ENCODE measurements at places on chromosomes 13 and 19.

DNA sequence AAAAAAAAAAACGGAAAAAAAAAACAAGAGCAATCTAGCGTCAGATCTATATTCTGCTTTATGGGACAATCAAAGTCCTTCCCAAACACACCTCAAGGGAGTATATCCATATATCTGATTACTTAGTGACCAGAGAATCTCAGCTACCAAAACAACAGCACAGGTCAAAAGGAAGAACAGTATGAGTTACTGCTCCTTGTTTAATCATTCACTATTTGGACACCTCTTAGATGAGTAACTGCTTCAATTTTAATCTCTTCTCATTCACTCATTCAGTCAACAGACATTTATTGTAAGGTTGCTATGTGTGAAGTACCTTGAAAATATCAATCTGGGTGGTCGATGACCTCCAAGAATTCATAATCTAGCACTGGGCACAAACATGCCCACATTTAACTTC is 193.2 kb downstream of the IRS2 start:
- DNase-seq = no peak
- H3K36me3 ChIP-seq = no peaks in the 10 kb centered on the region
- H3K4me3 ChIP-seq = no peak overlapping the region
- H3K27me3 ChIP-seq = no peaks in the 10 kb centered on the region
- H3K27ac ChIP-seq = no peak overlapping the region

GRCh38 chr13:101127741-101128353 is 288.5 kb downstream of the NALCN start:
- no peaks in the 10 kb centered on the region for H3K36me3 ChIP-seq
- H3K4me1 ChIP-seq = no peaks in the 10 kb centered on the region
- no peak overlapping the region for H3K27ac ChIP-seq
- no peaks in the 10 kb centered on the region for H3K27me3 ChIP-seq
- DNase-seq = no peak

DNA sequence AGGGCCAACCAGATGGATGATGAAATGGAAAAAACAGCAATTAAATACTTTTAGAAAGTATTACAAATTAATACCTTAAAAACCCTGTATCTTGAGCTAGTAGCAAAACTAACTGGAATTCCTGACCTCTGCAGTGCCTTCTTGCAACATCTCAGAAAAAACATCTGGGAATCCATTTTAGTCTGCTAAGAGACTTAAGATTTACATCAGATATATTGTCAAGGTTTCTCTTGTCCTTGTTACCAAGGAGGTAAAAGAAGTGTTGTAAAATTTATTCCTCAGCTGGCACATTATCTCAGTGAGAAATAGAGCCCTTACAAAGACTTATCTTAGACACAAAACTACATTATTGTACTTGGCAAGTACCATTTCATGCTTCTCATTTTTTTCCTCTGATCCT is 18.5 kb downstream of the KCNRG start:
- no peaks in the 10 kb centered on the region for H3K36me3 ChIP-seq
- H3K27me3 ChIP-seq = no peaks in the 10 kb centered on the region
- no peak overlapping the region for H3K4me3 ChIP-seq
- no peak for DNase-seq

- no peaks in the 10 kb centered on the region for H3K27me3 ChIP-seq
- no peak overlapping the region for H3K27ac ChIP-seq
- DNase-seq = no peak
- no peak overlapping the region for H3K4me3 ChIP-seq
These were observed 76.9 kb downstream of the ITGBL1 start for GRCh38 chr13:101529422-101529821.

DNA sequence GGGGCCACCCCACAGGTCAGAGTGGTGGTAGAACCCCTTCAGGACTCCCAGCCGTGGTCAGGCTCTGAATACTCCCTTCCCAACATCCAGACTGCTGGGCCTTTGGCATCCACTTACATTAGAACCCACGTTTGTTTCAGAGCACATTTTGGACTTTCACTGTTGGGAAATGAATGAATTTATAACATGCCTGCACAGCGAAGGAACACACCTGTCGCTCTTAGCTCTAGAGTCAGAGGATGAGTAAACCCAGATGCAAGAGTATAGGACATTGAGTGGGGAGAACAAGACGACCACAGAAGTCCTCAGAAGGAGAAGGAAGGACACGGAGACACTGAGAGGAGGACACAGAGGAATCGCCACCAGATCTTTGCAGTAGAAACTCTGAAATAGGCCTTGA is 30.9 kb downstream of the SHISA2 start:
- H3K4me1 ChIP-seq = no peaks in the 10 kb centered on the region
- no peak overlapping the region for H3K27ac ChIP-seq
- no peak for DNase-seq
- no peaks in the 10 kb centered on the region for H3K36me3 ChIP-seq
- no peaks in the 10 kb centered on the region for H3K27me3 ChIP-seq
- no peak overlapping the region for H3K4me3 ChIP-seq

- DNase-seq = peak; percentile 66
- H3K27ac ChIP-seq = peak overlapping the region; percentile 97
- no peak overlapping the region for H3K4me3 ChIP-seq
- H3K36me3 ChIP-seq = no peaks in the 10 kb centered on the region
- no peaks in the 10 kb centered on the region for H3K27me3 ChIP-seq
- H3K4me1 ChIP-seq = no peaks in the 10 kb centered on the region
These were observed 2.7 kb upstream of the MIDN start for GRCh38 chr19:1245494-1246264.

DNA sequence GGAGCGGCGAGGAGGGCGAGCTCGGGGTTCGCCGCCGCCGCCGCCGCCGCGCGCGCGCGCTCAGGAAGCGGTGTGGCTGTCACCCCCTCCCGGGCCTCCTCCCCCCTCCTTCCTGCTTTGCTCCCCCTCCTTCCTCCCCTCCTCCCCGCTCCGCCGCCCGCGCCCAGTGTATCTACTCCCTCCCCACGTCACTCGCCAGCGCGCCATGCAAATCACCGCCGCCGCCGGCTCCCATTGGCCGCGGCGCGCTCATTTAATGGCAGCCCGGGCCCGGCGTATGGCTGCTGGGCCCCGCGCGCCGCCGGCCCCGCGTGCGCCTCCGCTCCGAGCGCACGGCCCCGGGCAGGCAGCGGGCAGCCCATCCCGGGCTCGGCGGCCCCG is 335 bp upstream of the SOX1 start:
- no peak overlapping the region for H3K27ac ChIP-seq
- no peaks in the 10 kb centered on the region for H3K36me3 ChIP-seq

DNA sequence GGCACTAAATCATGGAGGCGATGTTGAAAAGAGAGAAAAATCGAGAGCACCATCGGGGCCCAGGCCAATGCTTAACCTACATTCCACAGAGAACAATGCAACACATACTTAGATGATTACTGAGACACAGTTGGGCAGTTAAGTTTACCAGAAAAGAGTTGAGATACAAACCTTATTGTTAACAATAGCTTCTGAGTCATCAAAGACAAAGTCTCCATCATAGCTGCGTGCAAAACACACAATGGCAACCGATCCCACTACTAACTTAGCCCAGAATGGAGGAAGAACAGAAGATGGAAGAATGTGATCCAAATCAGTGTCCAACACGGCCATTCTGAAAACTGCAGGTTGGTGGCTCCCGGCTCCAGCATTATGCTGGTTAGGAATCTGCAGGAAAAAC is 6.2 kb downstream of the TMTC4 start:
- no peaks in the 10 kb centered on the region for H3K27me3 ChIP-seq
- H3K4me1 ChIP-seq = no peaks in the 10 kb centered on the region
- no peaks in the 10 kb centered on the region for H3K36me3 ChIP-seq
- H3K4me3 ChIP-seq = no peak overlapping the region

DNA sequence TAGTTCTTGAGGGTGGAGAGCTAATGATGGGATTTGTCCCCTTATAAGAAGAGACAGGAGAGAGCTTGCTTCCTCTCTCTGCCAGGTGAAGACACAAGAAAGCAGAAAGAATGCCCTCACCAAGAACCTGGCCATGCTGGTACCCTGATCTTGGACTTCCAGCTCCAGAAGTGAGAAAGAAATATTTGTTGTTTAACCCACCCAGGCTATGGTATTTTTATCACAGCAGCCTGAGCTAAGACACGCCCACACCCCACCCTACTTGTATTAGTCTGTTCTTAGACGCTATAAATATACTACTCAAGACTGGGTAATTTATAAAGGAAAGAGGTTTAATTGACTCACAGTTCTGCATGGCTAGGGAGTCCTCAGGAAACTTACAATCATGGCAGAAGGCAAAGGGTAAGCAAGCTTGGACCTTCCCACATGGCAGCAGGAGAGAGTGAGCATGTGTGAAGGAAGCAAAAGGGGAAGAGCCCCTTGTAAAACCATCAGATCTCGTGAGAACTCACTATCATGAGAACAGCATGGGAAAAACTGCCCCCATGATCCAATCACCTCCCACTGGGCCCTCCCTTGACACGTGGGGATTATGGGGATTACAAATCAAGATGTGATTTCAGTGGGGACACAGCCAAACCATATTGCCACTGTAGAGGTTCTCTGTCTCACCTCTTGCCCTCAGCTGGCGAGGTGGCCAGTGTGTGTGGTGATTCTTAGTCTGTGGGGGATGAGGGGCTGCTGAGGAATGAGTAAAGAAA is 57.4 kb upstream of the RCBTB2 start:
- no peaks in the 10 kb centered on the region for H3K27me3 ChIP-seq
- H3K27ac ChIP-seq = no peak overlapping the region
- H3K4me1 ChIP-seq = peaks cover 7% of the 10 kb centered on the region
- no peak overlapping the region for H3K4me3 ChIP-seq
- no peaks in the 10 kb centered on the region for H3K36me3 ChIP-seq

DNA sequence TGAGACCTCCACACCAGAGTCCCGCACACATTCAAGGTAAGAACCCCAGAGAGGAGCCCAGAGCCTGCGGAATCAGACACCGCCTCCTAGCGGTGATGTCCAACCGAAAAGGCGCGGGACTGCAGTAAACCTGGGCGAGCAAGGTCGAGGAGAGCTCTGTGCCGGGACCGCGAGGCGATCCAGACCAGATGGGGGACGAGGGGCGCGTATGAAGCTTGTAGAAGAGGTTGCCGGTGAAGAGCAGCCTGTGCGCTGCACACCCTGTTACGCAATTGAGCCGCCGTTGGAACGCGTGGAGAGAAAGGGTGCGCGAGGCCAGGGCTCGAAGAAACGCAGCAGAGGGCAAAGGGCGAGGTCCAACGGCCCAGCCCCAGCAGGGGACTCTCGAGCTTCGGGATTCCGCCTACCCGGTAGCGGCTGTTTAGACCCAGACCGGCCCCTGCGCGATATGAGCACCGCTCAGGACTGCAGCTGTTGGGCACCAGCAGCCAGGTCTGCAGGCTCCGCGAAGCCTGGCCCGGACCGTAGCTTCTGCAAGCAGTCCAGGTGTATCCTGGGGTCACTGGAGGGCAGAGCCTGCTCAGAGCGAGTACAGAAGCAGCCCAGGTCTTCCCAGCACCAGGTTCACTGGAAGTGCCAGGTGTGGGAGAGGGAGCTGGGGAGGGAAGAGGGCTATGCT is 65.9 kb upstream of the ZNF599 start:
- no peaks in the 10 kb centered on the region for H3K27me3 ChIP-seq
- no peak for DNase-seq

DNA sequence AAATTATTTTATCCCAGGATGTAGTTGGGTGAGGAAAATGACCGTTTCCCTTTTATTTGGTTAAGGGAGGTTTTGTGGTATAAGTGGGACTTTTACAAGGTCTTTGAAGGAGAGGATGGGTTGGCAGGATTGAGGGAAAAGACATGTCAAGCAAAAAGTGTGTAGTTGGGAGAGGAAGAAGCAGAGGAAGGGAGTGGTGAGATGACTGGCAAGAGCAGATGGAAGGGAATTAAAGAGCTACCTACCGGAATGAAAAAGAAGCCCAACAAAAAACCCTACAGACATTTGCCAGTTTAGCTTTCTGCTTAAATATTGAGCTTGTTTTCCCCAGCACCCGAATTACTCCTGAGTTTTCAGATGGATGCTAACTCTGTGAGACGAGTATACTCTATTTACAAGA is 19.6 kb downstream of the FRY start:
- H3K27ac ChIP-seq = no peak overlapping the region
- H3K36me3 ChIP-seq = no peaks in the 10 kb centered on the region
- no peaks in the 10 kb centered on the region for H3K27me3 ChIP-seq
- H3K4me1 ChIP-seq = no peaks in the 10 kb centered on the region

- H3K4me3 ChIP-seq = no peak overlapping the region
- DNase-seq = peak; percentile 87
- no peaks in the 10 kb centered on the region for H3K27me3 ChIP-seq
These were observed 33.2 kb upstream of the MEDAG start for GRCh38 chr13:30872685-30873461.

- H3K4me1 ChIP-seq = no peaks in the 10 kb centered on the region
- H3K27me3 ChIP-seq = no peaks in the 10 kb centered on the region
- no peak overlapping the region for H3K4me3 ChIP-seq
- H3K27ac ChIP-seq = no peak overlapping the region
- DNase-seq = peak; percentile 39
These were observed 50.0 kb downstream of the PIN1 start for GRCh38 chr19:9885077-9885552.

DNA sequence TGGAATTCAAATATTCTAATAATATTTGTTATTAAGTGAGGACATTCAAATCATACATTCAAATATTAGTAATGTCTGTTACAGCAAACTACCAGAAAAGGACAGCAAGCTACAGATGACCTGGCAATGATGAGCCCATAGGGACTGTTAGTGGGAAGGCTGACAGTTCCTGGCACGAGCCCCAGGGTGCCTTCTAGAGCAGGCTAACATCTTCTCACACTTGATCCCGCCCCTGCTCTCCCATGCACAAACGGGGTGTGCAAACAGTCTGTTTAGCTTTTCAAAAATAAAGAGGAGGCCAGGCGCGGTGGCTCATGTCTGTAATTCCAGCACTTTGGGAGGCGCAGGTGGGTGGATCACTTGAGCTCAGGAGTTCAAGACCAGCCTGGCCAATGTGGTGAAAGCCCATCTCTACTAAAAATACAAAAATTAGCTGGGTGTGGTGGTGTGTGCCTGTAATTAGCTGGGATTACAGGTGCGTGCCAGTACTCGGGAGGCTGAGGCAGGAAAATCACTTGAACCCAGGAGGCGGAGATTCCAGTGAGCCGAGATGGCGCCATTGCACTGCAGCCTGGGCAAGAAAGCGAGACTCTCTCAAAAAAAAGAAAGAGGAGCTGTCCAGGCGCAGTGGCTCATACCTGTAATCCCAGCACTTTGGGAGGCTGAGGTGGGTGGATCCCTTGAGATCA is 9.6 kb upstream of the GARRE1 start:
- no peaks in the 10 kb centered on the region for H3K36me3 ChIP-seq
- DNase-seq = no peak
- H3K4me1 ChIP-seq = no peaks in the 10 kb centered on the region

DNA sequence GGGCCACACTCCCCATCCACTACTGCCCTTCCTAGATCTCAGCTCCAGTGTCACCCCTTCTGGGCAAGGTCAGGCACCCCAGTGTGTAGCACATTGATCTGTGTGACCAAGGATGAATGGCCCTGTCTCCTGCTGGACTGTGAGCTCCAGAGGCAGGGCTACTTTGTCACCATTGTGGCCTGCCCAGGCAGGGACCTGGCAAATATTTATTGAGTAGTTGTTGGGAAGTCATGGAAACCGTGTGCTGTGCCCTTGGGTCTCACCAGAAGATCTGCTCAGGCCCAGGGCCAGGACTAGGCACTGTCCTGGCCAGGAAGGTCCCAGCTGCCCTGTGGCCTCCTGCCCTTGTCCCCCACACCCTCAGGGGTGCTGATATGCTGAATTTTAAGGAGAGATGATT is 10.5 kb downstream of the NACC1 start:
- no peak for DNase-seq
- H3K4me3 ChIP-seq = no peak overlapping the region
